CD8-positive, alpha-beta T cell (primary cell): ENCODE measurements at places on chromosomes 4 and X. TPM values are rescaled to one million over a fixed set of nuclear protein-coding genes. Genes with fewer than 3 reads are reported as not detected.

ETNPPL gene
- not detected for total RNA-seq

CYLC1 gene
- total RNA-seq, result not detected

NSUN7 gene
- 0.14 TPM for total RNA-seq

GLRB gene
- not detected for total RNA-seq

UGT2B17 gene
- total RNA-seq, result not detected

GLUD2 gene
- total RNA-seq, result 0.28 TPM

PABPC4L gene
- not detected for total RNA-seq

- no peak for DNase-seq
Observed at GRCh38 chrX:134969726-134970125, 21.1 kb upstream of the SMIM10 start.

- DNase-seq, result no peak
Observed at GRCh38 chr4:74947798-74948197, 14.9 kb downstream of the PARM1 start.

DNA sequence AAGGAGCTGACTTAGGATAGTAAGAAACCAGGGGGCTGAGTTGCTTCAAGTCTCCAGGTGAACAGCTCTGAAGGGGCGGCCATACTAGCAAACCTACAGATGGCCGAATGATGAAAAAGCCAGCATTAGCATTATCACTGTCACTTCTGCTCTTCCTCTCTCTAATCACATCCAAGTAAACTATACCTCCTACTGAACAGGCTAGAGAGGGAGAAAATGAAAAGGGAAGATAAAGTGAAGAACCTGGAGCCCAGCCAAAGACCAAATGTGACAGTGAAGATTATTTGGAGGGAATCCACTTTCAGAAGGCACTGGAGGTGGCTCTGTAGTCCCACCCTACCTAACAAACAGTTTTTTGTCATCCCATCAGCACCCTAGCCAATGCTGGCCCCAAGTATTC is 50.4 kb upstream of the PRPS1 start:
- DNase-seq, result no peak

- DNase-seq, result no peak
Observed at GRCh38 chrX:12128017-12128416, 10.3 kb upstream of the FRMPD4 start.

- DNase-seq, result no peak
Observed at GRCh38 chr4:151641167-151641566, 119.6 kb downstream of the GATB start.

DNA sequence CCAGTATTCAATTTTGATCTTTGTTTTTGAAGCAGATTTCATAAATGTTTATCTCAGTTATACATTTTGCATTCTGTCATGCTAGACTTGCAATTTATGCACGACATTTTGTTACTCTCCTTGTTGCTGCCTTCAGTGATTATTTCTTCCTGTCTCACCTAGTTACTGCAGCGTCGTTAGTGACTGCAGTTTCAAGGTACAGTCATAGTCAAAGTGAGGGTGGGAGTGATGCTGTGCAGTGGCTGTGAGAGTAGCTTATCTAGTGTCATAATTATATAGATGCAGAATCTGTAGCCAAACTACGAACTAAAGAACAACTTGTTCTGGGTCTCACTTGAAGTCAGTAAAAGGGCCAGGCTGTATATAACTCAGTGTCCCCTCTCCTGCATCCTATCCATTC is 69.8 kb downstream of the GPR101 start:
- no peak for DNase-seq

DNA sequence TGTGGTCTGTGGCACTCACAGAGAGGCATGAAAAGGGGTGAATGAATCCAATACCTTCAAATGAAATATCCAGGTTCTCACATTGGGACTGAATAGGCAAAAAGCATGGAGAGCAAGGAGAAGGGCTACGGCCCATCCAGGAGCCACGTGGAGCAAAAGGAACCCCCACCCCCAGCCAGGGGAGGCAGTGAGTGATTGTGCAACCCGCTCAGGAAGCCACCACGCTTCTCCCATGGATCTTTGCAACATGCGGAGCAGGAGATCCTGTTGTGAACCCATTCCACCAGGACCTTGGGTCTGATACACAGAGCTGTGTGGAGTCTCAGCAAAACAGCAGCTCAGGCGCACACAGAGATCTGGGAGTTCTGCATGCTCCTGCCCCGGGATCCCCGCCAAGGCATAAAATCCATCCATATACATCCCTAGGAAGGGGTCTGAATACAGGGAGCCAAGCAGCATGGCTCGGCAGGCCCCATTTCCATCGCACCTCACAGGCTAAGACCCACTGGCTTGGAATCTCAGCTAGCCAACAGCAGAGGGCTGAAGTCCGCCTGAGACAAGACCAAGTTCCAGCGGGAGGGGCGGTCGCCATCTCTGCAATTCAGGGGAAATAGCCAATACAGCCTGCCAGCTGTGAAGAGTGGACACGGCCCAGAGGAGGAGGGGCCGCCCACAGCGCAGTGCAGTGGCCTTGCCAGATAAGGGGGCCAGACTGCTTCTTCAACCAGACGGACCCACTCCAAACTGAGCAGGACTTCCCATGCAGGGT is 80.2 kb downstream of the FGF16 start:
- DNase-seq, result no peak

GRCh38 chr4:54779476-54780148 is 121.9 kb downstream of the KIT start:
- no peak for DNase-seq

DNA sequence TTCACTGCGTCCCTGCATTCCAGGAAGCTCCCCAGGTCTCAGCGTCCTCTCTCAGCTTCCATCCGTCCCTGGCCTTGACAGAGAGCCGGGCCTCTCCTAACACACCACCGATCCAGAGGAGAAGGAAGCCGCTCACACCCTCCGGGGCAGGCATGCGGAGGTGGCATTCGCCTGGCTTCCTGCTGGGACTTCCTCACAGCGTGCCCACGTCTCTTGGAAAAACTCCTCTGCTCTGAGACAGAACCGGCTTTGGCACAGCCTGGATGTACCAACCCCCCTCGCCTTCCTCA is 3.2 kb downstream of the CTAG2 start:
- no peak for DNase-seq

- DNase-seq, result no peak
Observed at GRCh38 chr4:56973336-56973735, 4.1 kb downstream of the NOA1 start.

DNA sequence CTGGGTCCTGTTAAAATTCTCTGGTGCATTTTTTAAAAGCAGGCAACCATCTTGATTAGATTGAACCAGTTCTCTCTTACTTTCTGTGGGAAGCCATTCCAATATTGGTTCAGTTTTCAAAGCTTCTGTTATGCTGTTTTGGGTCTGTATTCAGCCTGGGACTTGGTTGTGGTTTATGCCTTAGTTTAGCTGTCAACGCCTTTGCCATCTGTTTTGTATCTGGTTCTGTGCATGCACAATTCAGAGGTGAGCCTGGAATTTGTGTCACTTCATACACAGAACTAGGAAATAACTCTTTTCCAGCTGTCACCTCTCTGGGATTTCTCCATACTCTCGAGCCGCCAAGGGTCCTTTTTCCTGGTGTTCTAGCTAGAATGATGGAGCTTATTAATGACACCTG is 46.2 kb downstream of the STAP1 start:
- no peak for DNase-seq

DNA sequence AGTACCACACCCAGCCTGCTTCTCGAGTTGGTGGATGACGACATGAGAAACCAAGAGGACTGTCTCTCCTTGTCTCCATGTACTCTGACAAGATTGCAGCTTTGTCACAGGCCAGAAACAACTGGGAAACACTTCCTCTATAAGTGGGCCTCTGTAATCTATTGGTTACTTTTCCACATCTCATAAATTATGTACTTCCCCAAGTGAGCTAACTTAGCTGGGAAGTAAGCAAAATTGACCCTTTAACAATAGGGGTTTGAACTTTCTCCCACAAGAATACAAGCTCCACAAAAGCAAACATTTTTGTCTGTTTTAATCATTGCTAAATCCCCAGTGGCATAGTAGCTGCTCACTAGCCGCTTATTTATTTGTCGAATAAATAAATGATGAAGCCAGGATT is 14.1 kb upstream of the USO1 start:
- no peak for DNase-seq

DNA sequence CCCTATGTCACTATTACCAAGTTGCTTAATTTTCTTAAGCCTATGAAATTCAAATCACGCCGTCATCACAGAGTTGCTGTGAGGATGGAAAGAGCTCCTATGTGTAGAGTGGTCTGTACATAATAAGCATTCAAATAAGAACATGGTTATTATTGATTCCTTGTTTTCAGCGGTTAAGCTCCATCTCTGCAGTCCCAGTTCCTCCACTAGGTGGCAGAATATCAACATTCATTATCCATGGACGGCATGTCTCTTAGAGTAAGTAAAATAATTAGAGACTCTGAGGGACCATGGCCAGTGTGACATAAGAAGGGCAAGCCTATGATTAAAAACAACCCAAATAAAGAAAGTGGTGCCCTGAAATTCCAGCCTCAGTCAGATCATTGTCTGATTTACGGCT is 132.5 kb upstream of the NHS start:
- no peak for DNase-seq

GRCh38 chr4:172308078-172308477 is 494.9 kb downstream of the GALNTL6 start:
- no peak for DNase-seq
